ENCODE measurements at places on chromosomes 2 and 18.

DNA sequence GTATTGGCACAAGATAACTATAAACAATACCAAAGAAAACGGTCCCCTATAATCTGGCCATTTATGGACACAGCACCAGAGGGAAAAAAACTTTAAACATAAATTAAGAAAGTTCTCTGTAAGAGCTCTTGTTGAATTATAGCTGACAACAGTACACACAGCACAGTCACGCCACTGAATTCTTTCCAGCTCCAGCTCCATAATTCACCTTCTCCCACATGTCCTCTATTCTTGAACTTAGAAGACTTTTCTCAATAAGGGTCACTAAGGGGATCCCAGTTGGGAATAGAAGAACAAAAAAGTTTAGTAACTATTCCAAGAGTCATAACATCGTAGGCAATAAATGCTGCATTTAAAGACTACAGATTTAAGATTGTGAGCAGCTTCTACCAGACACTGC is 124.6 kb upstream of the CYP1B1 start:
- no peak for DNase-seq

DNA sequence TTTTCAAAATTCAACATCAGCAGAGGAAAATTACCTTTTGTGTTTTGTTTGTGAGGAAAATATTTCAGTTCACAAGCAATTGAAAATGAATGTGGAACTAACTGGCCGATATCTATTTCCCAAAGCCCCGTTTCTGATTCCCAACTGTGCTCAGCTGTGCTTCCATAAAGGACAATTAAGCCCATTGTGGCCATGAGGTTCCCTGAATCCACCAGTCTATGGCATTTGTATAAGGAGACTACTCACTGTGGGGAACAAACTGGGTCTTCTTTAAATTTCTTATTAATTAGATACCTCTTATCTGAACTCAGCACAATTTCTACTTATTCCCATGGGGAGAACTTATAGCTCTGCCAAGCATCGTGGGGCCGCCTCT is 31.4 kb upstream of the AGAP1 start:
- no peak for DNase-seq

DNA sequence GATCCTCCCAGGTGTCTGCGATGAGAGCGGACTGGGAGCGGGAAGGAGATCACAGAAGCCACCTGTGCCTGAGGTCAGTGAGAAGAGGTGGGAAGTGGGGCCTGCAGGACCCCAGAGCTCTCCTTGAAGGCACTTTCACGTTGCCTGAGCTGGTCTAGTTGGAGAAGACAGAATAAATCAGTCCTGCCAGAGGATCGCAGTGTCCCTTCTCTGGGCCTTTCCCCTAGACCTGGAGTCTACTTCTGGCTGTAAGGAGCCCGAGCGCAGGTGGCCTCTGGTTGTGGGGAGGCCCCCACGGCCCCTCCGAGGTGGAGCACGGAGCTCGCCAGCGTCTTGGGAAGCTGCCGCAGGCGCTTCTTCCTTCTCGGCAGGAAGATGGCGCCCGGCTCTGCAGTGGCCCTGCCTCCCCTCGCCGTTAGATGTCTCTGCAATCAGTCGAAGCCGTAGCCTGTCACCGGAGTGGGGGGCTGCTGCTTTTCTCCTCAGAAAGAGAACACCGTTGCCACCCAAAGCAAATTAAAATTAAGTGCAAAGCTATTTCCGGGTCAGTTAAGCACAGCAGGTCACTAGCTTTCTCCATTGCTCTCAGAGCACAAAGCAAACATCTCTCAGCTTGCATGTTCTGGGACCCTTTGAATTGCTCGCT is 212.0 kb upstream of the MYT1L start:
- DNase-seq = no peak

GRCh38 chr18:21499997-21500396 is 100.5 kb downstream of the ESCO1 start:
- no peak for DNase-seq

- DNase-seq = no peak
Observed at GRCh38 chr18:62596145-62597005, 73.5 kb downstream of the ZCCHC2 start.
